ENCODE measurements at places on chromosomes 1 and 21. TPM values are rescaled to one million over a fixed set of nuclear protein-coding genes. Genes with fewer than 3 reads are reported as not detected.

The TNFSF18 gene
- 0.12 TPM for total RNA-seq

The GBP7 gene
- total RNA-seq = not detected

DNA sequence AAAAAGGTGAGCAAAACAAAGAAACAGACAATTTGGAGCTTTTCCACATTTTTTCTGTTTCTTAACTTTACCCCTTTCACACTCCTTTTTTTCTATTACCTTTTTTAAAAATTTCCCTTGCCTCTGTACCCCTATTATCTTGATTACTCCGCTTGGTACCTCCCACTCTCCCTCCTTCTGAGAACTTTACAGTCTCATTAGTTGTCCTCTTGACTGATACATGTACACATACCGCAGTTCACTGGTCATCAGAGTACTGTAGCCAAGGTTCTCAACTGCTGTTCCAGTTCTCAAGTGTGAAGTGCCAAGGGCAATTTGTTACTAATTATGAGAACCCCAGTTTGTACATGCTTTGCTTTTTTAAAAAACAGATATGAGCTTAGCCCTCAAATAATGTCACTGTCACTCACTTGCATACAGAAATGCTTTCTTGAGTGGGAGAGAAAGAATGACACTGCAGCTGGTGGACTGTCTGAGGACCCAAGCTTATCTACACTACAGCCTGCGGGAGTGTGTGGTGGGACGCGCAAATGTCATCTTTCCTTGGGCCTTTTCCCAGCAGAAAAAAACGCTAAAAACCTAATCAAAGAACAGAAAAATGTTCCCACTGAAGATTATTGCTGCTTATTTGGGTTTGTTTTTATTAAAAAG, 160.8 kb downstream of the DISP1 start:
- DNase-seq = no peak

DNA sequence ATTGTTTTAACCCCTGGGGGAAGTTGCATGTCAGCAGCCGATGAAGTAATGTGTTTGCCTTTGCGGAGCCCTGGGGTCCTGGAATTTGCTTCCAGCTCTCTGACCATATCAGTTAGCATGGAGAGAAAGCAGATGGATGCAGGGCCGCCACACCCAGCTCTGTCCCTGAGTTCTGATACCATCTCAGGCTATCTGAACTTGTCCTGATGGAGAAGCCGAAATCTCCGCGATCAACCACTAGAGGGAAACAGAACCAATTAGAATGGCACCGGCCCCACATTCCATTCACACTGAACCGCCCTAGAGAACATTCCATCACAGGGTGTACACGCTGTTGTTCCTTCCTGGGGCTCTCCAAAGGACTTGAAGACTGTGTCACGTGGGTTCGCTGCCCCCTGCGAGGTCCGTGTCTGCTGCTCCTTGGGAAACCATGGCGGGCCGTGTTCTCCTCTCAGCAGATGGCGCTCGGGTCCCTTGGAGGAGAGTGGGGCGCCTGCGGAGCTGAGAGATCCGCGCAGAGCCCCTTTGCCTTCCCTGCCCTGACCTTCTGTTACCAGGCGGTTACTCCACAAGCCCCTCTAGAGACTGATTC, 75.4 kb downstream of the ABCA4 start:
- peak; percentile 91 for DNase-seq

- no peak for DNase-seq
Measured at GRCh38 chr1:68101829-68102228, 51.4 kb upstream of the DIRAS3 start.

- DNase-seq = no peak
Measured at GRCh38 chr1:191582169-191582568, 576.1 kb upstream of the RGS18 start.

GRCh38 chr1:231106347-231106746, 55.5 kb upstream of the TRIM67 start:
- DNase-seq = peak; percentile 87

DNA sequence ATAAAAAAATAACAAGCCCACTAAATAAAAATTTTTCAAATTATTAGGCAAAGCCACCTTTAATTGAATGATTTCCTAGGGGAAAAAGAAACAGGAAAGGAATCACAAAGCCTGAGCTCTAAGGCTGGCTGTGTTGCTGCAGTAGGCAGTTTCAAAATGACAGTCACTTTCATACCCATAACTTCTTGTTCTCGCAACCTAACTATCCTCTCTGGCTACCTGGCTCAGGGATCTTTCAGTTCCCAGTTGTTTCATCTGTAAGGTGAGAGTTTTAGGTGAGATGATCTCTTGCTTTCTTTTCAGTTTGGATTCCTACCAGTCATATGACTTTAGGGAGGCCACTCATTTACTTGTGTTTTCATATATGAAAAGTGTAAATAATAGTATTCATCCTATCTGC, 226.1 kb downstream of the ASTN1 start:
- DNase-seq = no peak

DNA sequence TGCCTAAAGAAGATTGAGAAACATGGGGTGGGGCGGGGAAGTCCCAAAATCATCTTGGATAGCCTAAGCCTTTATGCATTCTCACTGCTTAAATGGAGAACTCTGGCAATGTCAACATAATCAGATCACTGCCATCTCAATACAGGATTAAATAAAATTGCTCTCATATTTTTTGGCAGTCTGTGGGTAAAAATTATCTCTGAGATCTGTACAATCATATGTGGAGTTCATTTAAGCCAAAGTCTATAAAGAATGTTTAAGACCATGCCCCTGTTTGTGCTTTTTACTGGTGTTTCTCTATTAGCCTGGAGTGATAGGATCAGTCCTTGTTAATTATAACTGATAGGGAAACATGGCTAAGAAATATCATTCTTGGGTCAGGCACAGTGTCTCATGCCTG, 136.3 kb downstream of the GPR52 start:
- DNase-seq = no peak

DNA sequence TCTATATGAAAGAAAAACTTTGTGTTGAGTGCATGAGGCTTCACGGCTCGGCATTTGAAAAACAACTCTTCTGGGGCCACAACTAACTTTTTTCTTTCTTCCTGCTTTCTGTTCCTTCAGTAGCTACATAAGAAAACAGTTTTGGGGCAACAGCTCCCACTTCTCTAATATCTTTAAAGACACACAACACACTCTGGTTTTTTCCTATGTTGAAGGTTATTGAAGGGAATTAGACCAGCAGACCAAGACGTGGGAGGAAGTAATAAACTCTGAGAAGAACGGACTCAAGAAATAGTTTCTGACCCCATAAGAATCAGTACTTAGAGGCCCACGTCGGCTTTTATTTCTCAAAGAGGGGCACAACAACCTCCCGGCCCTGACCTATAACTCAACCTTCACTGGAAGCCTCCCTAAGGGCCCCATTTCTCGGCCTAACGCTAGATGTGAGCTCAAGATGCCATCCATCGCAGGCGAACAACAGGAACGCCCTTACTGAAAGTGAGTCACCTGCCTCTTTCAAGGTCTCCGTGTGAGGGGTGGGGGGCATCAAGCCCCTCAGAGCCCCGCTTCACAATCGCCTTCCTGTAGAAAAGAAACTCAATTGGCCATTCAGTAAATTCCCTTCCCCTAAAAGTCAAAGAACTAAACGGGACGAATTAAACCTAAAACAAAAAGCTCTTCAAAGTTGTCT, 844 bp downstream of the ZMYM6 start:
- DNase-seq = peak; percentile 48

The VHLL gene
- not detected for total RNA-seq

The TMEM51 gene
- total RNA-seq = 23.4 TPM

DNA sequence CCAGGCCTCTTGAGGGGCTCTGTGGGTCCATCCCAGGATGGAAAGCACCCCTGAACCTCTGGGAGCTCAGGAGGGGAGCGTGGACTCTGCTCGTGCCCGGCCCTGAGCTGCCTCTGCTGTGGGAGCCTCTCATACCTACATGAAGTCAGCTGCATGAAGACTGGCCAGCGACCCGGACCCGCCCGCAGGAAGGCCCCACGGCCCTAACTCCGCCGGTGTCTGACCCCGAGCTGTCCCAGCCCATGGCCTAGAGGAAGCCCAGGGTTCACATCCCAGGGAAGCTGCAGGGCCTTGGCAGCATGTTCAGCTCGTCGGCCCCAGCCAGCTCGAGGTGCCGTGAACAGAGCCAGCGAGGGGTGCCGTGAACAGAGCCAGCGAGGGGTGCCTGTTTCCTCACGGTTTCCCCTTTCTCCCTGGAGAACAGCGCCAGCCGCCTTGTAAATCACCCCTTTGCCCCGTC, 178.1 kb upstream of the ARHGEF16 start:
- DNase-seq = no peak

DNA sequence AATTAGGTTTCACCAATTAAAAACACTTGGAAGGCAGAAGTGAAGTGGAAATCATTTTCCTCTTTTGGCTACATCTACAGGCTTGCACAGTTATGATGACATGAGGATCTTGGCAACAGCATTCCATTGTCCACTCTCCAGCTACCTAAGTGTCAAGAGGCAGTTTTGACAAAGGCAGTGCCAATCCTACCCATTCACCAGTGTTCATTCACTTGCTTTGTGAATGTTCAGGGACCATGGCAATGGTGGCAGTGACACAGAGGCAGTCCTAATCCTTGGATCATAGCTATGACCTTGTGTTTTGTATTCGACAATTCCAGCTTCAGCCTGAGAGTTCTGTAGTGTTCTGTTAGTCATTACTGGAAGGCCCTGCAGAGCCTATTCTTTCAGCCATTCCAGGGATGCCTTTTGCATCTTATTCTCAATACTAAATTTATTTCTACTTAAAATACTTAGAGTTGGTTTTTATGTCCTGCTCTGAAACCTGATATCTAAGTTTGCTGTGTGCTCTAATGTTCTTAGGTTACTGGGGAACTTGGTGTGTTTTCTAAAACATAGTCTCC, 36.7 kb downstream of the CRB1 start:
- DNase-seq = no peak

The LCE2B gene
- not detected for total RNA-seq

The TDRD10 gene
- not detected for total RNA-seq

- no peak for DNase-seq
Measured at GRCh38 chr1:95263450-95263849, 29.4 kb downstream of the RWDD3 start.

The HHIPL2 gene
- total RNA-seq = 1.4 TPM

GRCh38 chr1:27616441-27616840, 12.5 kb upstream of the AHDC1 start:
- no peak for DNase-seq
